ENCODE measurements at places on chromosomes 3 and 15. TPM values are rescaled to one million over a fixed set of nuclear protein-coding genes. Genes with fewer than 3 reads are reported as not detected.

CMTM8 gene
- total RNA-seq = 6.0 TPM

OR5K2 gene
- not detected for total RNA-seq

TMPRSS7 gene
- total RNA-seq = not detected

SLC24A5 gene
- total RNA-seq = not detected

FEZF2 gene
- total RNA-seq = not detected

CCDC39 gene
- not detected for total RNA-seq

ATRIP gene
- 11.5 TPM for total RNA-seq

DCBLD2 gene
- 1.5 TPM for total RNA-seq

SCN11A gene
- not detected for total RNA-seq

CCDC54 gene
- total RNA-seq = not detected

TUSC7 gene
- total RNA-seq = not detected

P2RY1 gene
- total RNA-seq = 0.57 TPM

TOPAZ1 gene
- total RNA-seq = not detected

CLDN18 gene
- total RNA-seq = not detected

NAA80 gene
- 31.9 TPM for total RNA-seq

CHAC1 gene
- total RNA-seq = 0.64 TPM

PPARG gene
- 0.64 TPM for total RNA-seq

COL7A1 gene
- 1.1 TPM for total RNA-seq

ADAMTS17 gene
- total RNA-seq = 8.2 TPM

SPG11 gene
- 71.5 TPM for total RNA-seq

ROBO2 gene
- not detected for total RNA-seq

PRR20G gene
- not detected for total RNA-seq

POTEB2 gene
- total RNA-seq = not detected

MKRN3 gene
- 2.8 TPM for total RNA-seq

TEX55 gene
- not detected for total RNA-seq

CORO2B gene
- not detected for total RNA-seq

OR5K3 gene
- not detected for total RNA-seq

SECISBP2L gene
- 59.5 TPM for total RNA-seq

PAQR9 gene
- not detected for total RNA-seq

PLA2G4E gene
- not detected for total RNA-seq

EFL1 gene
- 11.6 TPM for total RNA-seq

BAHD1 gene
- total RNA-seq = 32.9 TPM

ACKR2 gene
- total RNA-seq = not detected

CSK gene
- total RNA-seq = 257 TPM

GP9 gene
- 3.7 TPM for total RNA-seq

SLC51A gene
- not detected for total RNA-seq

LRRC15 gene
- total RNA-seq = not detected

IQCF5 gene
- total RNA-seq = not detected

EPHA3 gene
- not detected for total RNA-seq

XCR1 gene
- total RNA-seq = not detected

CSPG4 gene
- not detected for total RNA-seq

LRRN1 gene
- total RNA-seq = 0.44 TPM

CDC25A gene
- 0.72 TPM for total RNA-seq

PEX5L gene
- not detected for total RNA-seq

SLC6A20 gene
- not detected for total RNA-seq

NPAP1 gene
- total RNA-seq = not detected

CADM2 gene
- not detected for total RNA-seq

Data from CD4-positive, CD25-positive, alpha-beta regulatory T cell (primary cell).